Activated gamma-delta T cell treated with Interleukin-2 at 50 U/mL for 16 hours (primary cell): ENCODE measurements at places on chromosomes 11 and 22.
A peak's percentile ranks its signal among the peaks of the same experiment; 100 is the strongest.

DNA sequence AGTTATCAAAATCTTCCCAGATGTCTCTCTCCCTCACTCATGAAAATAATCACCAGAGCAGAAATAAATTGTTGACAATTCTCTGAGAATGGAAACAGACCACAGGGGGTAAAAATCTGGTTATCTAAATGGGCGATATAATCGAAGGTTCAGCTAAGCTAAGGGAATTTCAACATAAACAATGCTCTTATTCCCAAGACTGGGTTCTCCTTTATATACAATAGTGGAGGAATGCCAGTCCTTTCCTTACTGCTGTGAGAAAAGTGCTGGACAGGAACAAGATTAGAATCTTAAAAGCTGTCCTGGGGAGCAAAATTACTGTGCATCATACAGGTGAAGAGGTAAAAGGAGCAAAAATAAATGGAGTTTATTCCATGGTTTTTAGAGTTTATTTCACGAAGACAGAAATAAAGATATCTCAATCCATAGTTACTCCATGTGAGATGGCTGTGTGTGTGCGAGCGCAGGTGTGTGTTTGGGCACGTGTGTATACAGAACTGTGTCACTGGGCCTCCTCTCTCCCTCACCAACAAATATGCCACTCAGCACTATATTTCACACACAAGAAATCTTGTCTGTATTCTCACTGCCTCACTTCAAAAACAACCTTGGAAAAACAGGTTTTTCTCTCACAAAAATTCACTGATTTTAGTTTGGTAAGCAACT, 385.6 kb downstream of the DCDC1 start:
- DNase-seq, result no peak

DNA sequence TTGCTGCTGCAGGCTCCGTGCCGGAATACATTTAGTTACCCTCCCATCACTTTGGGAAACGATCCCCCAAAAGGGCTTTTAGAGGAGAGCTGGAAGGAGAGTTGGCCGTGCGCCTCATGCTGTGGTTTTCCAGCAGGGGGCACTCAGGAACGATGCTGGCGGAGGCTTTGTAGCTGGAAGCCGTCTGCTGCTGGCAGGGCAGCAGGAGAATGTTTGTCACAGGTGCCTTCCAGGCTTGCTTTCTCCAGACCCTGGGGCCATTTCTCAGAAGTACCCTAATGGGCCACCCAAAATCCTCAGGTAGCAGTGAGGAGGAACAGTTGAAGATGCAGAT, 30.0 kb upstream of the CABP7 start:
- no peak for DNase-seq

GRCh38 chr22:42399315-42400271, 32.6 kb downstream of the NFAM1 start:
- DNase-seq, result no peak

DNA sequence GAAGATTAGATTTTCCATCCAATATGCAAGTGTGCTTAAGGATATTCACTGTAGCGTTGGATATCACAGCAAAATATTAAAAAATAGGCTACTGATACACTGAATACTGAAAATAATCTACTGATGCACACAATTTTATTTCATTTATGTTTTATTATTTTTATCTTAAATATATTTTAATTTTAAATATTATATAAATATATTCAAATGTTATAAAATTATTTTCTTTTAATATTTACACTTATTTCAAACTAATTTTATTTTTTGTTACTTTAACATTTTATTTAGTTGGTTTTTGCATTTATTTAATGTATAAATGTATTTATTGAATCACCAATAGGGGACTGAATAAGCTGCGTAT, 12.3 kb downstream of the MMP3 start:
- DNase-seq, result no peak

DNA sequence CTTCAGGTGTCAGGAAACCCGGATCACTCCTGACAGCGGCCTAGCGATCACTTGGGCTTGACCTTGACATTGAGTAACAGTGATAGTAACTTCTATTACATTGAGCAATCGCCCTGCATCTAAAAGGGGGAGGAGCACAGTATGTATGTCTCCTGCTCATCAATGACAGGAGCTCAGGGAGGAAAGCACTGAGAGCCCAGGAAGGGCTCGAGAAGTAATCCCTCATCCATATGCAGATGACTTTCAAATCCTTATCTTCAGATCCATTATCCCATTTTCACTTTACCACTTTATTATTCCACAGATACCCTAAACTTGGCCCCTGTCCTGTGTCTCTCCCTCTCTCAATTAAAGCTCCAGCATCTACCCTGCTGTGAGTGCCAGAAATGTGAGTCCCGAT, 47.8 kb downstream of the ABTB2 start:
- DNase-seq, result no peak

DNA sequence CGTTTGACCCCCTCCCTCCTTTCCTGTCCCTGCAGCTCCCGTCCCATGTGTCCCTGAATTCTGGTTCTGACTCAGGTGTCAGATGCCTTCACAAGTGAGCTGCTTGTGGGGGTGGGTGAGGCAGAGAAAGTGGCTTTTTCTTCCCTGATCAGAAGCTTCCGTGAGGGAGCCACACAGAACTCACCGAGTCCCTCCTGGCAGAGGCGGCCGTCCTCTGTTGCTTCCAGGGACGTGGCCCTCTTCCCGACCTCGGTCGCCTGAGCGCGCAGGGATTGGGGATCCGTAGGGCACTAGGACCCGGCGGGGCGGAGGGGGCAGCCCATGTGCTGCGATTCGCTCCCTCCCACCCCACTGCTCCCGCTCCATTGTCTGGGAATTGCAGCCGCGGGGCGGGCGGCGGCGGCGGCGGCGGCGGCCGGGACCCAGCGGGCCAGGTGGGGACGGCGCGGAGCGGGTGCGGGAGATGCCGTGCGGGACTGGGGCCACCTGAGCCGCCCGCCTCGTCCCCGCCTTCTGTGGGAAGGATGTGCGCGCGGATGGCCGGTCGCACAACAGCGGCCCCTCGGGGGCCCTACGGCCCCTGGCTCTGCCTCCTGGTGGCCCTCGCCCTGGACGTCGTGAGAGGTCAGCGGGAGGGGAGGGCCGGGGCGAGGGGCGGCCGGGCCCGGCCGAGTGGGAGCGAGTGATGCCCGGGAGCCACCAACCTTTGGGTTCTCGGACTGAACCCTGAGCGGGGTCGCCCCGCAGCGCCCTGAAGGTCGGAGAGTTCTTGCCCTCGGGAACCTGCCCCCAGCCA, at the start of gene TMEM132A:
TMEM132A (plus strand) TSS at position 351 of the 796 bp plus-strand sequence; CDS start at position 525, 174 bp downstream.
- DNase-seq, result no peak

DNA sequence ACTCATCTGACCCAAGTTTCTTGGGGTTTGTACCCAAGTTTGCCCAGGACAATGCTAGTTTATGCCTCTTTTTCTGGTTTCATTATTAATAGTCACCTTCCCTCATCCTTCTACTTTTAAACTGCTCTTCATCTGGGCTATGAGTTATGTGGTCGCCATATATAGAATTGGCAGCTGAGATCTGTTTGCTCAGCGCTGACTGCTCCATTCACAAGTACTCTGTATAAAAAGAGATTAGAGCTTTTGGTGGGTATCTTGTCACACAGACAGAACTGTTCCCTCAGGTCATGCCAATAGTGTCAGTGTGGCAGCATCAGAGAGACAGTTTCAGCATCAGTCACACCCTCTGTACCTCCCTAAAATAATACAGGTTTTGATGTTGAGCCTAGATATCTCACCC, 326.0 kb downstream of the RAB38 start:
- no peak for DNase-seq

DNA sequence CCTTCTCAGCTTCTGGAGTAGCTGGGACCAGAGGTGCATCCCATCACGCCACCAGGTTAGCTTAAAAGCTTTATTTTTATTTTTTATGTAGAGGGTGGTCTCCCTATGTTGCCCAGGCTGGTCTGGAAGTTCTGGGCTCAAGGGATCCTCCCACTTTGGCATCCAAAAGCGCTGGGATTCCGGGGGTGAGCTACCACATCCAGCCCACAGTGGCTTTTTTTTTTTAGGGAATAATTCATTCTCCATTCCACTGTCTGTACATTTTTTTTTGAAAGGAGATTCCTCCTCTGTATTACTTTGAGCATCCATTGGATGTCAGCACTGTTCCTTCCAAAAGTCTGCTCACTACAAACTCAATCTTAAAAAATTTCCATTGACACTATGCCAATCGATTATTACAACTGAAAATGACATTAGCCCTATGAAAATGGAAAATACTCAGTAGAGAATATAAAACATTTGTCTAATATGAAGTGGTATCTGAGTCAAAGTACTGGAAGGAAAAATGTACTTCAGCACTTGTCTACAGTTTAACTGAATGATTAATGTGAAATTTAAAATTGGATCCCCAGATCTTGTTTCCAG, 1.3 kb upstream of the LPXN start:
- DNase-seq, result no peak

- no peak for DNase-seq
Measured at GRCh38 chr11:75740681-75741080, 23.0 kb downstream of the MOGAT2 start.

DNA sequence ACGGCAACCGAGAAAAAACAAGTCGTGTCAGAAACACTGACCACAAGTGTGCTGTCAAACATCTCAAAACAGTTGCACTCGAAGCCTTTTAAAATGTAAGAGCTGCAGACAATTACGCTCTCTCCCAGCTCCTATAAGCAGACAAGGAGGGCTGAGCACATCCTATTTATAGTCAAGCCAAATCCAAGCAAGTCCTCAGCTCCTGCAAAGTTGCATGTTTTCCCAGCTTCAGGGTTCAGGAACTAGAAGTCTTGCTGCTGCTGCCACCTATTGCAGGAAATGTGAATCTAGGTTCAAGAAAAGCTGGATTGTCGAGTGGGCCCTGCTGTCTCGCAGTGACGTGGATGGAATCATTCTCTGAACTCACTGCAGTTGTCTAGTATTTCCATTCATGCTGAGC, 15.5 kb downstream of the EFCAB6 start:
- DNase-seq, result no peak

- DNase-seq, result no peak
Measured at GRCh38 chr11:12862696-12863469, 146.2 kb upstream of the RASSF10 start.

DNA sequence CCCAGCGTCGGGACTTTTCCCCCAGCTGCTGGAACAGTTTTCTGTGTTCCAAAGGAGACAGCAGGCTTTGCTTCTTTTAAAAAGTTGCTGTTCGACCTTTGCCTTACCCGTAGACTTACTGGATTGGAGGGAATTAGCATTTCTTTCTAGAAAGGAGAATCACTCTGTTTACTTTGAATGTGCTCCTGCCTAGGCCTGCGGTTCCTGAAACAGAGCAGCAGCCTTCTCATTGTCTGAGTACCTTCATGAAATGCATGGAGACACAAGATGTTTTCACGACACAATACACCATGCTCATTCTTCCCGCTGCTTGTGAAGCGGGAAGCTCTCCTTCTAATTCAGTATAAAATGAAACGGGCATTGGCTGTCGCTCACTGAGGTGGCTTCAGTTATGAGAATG, 196.2 kb downstream of the TBC1D22A start:
- no peak for DNase-seq

GRCh38 chr22:48369789-48370507, 1457.7 kb downstream of the BRD1 start:
- DNase-seq, result no peak

DNA sequence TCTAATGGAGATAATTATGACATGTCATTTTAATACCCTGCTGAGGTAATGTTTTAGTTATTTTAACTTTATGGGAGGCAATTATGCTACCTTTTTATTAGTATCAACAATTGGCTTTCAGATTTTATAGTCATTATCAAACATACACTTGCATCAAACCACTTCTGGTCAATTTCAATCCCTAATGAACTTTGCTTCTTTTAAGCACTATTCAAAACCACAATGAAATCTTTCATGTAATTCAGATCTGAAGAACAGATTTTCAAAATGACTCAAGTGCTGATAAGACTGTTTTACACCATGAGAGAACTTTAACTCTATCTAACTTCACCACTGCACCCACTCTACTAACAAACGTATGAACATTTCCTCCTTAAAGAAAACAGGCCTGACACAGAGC, 25.9 kb upstream of the CCDC34 start:
- no peak for DNase-seq

- no peak for DNase-seq
Measured at GRCh38 chr11:79244241-79244772, 196.5 kb downstream of the TENM4 start.

DNA sequence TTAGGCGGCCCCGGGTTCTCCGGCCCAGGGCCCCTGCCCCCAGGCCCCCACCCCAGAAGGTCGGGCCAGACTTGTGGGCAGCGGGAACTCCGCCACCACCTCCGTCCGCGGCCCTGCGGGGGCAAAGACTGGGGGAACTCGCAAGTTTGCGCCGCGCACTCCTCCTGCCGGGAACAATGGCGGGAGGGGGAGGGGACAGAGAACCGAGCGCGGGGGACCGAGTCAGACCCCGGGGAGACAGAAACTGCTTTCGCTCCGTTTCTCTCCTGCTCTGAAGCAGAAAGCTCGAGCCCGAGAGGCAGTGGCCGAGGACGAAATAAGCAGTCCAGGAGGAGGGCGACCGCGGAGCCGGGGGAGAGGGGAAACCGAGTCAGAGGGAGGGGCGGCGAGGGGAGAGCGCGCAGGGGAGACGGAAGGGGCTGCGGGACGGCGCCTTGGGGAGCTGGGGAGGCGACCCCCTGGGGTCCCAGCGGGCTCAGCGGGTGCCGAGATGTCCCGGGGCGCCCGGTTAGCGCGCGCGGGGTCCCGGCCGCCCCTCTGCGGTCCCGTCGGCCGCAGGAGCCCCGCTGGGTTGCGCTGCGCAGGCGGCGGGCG, 555 bp downstream of the TP53I11 start:
- peak; percentile 16 for DNase-seq

DNA sequence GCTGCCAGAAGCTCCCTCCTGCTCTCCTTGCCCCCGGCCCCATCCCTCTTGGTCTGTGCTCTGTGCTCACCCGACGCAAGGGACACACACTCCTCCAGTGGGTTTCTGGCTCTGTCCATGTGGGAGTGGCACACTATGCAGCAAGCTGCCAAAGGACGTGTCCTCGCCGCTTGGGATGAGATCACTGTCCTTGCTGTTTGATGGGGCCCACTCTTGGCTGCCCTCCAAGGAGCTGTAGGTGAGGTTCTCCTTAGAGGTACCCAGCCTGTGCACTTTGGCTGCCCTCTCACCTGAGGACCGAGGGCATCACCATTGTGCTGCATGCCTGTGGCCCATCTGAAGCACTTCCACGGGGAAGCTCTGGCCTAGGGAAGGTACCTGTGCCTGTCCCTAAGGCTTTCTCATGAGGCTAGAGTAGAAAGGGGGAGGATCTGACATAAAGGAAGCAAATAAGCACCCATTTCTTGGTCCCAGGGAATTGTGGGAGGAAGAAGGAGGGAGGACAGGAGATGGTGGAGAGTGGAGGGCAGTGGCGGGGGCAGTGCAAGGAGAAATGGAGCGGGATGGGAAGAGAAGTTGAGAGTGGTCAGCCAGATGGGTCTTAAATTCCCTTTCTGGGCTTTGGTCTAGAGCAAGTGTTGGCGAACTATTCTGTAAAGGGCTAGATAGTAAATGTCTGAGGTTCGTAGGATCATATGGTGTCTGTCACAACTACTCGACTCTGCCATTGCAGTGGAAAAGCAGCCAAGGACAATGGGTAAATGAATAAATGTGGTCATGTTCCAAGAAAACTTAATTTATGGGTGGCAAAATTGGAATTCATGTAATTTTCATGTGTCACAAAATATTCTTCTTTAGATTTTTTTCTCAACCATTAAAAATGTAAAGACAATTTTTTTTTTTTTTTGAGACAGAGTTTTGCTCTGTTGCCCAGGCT, 47.0 kb upstream of the AMPD3 start:
- DNase-seq, result no peak
